ENCODE measurements at places on chromosomes 16 and 17. TPM values are rescaled to one million over a fixed set of nuclear protein-coding genes. Genes with fewer than 3 reads are reported as not detected.
A peak's percentile ranks its signal among the peaks of the same experiment; 100 is the strongest.

DNA sequence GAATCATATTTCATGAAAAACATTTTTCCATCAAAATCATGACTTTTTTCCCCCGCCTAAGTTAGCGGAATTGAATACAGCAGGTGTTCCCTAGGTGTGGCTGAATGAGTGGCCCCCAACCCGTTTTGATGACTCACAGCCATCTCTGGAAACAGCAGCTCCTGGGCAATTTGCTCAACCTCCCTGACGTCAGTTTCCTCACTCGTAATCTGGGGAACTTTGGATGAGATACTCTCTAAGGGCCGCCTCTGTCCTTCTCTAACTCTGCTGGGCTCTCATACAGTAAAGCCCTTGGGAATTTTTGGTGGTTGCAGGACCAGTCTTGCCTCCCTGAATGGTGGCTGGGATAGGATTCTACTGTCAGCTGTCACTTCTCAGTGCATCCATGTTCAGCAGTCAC, 11.6 kb upstream of the NTN1 start:
- DNase-seq = no peak

DNA sequence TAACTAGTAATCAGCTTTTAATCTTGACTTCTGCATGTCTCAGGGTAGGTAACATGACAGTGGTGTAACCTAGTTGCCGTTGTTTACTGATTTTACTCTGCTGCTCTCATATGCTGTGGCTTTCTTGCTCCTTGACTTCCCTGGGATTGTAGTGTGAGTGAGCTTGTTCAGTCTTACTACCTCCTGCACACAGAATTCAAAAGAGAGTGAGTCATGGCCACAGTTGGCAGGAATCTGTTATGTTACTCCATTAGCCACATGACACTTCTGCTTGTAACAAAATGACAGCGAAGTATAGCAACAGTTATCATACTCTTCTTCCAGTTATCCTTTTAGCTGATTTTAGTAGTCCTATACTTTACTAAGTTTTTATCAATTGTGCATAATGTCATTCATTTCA, 18.8 kb downstream of the TNRC6A start:
- DNase-seq = no peak

DNA sequence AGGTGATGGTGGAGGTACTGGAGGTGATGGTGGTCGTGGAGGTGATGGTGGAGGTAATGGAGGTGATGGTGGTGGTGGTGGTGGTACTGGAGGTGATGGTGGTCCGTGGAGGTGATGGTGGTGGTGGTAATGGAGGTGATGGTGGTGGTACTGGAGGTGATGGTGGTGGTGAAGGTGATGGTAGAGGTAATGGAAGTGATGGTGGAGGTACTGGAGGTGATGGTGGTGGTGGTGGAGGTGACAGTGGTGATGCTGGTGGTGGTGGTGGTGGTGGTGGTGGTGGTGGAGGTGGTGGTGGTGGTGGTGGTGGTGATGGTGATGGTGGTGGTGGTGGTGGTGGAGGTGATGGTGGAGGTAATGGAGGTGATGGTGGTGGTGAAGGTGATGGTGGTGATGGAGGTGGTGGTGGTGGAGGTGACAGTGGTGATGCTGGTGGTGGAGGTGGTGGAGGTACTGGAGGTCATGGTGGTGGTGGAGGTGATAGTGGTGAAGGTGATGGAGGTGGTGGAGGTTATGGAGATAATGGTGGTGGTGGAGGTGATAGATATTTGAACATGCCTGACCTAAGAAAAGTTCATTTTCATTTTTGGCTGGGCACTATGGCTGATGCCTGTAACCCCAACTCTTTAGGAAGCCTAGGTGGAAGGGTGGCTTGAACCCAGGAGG, 55.0 kb downstream of the RNF213 start:
- no peak for DNase-seq

DNA sequence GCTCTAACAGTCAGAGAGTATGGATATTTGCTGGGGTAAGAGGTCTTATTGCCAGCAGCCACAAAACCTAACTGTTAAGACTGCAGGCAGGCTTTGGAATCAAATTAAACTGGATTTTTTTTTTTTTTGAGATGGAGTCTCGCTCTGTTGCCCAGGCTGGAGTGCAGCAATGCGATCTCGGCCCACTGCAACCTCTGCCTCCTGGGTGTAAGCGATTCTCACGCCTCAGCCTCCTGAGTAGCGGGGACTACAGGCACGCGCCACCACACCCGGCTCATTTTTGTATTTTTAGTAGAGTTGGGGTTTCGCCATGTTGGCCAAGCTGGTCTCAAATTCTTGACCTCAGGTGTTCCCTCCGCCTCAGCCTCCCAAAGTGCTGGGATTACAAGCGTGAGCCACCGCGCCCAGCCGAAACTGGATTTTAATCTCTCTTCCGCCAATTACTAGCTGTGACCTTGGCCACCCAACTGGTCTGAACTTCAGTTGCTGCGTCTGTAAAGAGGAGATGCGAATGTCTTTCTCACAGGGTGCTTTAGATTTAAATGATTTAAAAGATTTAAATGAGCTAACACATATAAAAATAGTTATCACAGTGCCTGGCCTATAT, 842 bp downstream of the MRPL10 start:
- no peak for DNase-seq

- no peak for DNase-seq
Observed at GRCh38 chr16:55868980-55869379, 6.2 kb downstream of the CES5A start.

DNA sequence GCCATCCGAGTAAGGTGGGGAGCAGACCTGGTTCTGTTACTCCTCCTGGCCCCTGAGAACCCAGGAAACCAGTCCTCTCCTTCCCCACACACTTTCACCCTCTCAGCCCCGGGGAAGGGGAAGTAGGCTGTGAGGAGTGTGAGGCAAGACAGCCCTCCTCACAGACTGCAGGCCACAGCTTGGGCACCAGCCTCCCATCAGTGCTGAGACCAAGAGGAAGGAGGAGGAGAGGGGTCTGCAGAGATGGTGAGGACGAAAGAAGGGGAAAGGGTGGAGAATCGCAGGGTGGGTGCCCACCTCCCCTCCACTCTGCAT, 7.0 kb downstream of the G6PC3 start:
- DNase-seq = no peak

GRCh38 chr17:1039511-1040215, 42.7 kb downstream of the TIMM22 start:
- DNase-seq = no peak

- DNase-seq = peak; percentile 51
Observed at GRCh38 chr16:50368410-50369132, at the start of gene BRD7. Gene BRD7 (minus strand): TSS chr16:50368988. CDS start chr16:50368774, 214 bp downstream.

The TP53TG3 gene
- total RNA-seq = not detected

The MYH1 gene
- total RNA-seq = not detected

The TBC1D3 gene
- not detected for total RNA-seq
